CD14-positive monocyte (primary cell): ENCODE measurements at places on chromosomes 5 and 9.

DNA sequence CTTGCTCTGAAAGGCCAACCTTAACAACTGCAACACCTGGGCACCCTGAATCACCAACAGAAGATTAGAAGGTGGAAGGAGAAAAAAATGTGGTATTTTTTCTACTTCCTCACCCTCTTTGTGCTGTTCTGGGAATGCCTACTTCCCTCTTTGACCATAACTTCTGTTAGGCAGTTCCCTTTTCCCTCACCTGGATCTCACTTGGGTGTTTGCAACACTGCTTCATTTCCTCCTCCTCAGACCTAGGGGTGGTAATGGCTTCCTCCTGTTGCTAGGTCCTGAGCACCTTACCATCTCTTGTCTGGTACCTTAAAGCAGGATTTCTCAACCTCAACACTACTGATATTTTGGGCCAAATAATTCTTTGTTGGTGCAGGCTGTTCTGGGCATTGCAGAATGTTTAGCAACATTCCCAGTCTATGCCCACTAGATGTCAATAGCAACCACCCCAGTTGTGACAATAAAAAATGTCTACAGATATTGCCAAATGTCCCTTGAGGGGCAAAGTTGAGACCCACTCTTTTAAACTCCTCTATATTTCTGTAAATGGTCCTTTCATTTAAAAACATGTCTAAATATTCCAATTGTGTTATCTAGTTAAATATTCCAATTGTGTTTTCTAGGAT is 300.0 kb upstream of the VLDLR start:
- DNase-seq = no peak

- DNase-seq = no peak
Measured at GRCh38 chr5:139849942-139850341, 54.3 kb downstream of the PSD2 start.

DNA sequence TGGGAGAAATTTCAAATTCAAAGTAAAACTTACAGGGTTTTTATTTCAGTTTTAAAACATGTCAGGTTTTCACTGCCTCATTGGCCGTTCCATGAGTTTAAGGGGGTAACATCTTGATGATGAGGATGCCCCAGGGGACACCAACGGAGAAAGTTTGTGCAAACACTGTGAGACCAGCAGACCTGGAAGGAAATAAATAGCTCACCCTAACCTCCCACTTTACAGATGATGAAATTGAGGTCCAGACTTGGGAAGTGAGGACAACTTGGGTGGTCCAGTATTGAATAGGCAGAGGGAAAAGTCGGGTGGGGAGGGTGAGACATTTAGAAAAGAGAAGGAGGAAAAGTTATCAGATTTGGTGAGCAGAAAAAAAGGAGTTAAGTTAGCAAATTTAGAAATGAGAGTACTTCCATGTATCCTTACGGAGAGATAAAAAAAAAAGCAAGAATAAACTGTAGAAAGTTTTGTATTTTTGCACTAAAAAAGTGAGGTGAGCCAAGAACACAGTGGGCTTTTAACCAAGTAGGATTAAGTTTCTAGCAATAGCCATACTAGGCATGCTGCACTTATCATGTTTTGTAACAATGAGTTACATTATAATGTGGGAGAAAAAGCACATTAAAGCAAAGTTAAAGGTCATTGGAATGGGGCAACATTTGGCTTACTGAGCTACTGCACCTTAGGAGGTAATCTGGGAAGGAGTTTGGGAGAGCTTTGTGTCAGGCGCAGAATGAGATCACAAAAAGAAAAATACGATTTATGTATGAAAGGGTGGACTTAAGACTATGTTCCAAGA is 125.1 kb downstream of the GAS1 start:
- no peak for DNase-seq

- DNase-seq = no peak
Measured at GRCh38 chr5:14443671-14444093, 137.9 kb upstream of the OTULINL start.
